ENCODE measurements at places on chromosomes 6 and 20.

DNA sequence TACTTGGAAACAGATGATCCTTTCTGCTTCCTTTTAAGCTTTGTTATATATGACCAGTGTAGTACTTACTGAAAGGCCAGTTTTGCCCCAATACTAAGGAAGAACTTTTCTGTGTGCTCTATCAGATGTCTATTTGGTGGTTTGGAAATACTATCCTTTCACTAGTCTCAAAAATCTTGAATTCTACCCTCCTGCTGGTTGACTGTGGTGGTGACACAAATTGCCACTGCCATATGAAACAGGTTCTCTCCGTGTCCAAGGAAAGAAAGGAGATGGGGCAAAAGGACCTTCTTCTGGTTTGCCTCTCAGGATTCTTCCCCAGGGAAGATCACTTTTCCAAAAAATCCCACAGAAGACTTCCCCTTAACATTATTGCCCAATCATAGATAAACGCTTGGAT lies 6.2 kb downstream of the GJE1 start:
- no peak for DNase-seq

GRCh38 chr6:116390581-116390980 lies 19.8 kb downstream of the DSE start:
- DNase-seq = no peak

DNA sequence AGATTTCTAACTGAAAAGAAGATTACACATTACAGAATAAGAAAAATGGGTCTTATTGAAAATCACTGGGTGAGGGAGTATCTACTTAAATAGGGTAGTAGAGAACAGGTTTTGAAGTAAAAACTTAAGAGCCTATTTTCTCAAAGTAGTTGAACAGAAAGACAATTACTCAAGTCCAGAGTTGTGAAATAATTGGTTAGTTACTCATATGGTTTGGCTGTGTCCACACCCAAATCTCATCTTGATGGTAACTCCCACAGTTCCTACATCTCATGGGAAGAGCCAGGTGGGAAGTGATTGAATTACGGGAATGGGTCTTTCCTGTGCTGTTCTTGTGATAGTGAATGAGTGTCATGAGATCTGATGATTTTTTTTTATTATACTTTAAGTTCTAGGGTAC lies 1035.3 kb upstream of the GJE1 start:
- DNase-seq = no peak

GRCh38 chr20:40173872-40174271 lies 515.2 kb downstream of the MAFB start:
- DNase-seq = no peak

DNA sequence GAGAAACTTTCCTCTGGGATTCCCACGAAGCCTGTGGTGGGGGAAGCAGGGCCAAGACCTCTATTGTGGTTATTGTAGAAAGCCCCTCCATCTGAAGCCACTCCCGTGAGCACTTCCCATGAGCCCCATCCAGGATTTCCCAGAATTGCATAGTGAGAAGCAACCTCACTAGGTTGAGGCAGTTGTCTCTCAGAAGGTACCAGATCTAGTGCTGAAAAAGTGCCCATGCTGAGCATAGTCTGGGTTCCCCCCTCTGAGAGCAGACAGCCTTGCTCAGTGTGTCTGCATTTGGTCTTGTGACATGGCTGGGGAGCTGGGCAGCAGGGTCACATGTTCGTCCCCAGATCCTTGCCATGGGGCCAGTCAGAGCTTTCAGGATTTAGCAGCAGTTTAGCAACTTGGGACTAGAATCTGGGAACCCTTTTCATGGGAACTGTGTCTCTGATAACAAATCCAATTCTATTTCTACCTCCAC lies 38.6 kb downstream of the SLC9A8 start:
- no peak for DNase-seq

DNA sequence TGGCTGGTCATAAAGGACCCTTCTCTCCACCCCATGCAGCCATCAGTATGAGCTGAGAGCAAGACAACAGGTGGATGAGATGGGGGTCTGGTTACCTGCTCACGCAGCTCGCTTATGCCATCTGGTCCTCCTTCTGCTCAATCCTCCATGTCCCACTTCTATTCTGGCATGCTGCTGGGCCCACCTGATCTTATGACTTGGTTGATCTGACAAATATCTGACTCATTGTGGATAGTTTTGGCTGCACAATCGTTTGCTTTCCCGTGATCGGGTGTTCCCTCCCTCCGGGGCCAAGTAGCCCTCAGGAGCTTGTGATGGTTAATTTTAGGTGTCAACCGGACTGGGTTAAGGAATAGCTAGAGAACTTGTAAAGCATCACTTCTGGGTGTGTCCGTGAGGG lies 26.6 kb upstream of the ELMO2 start:
- no peak for DNase-seq

GRCh38 chr6:35343092-35343834 lies 905 bp downstream of the PPARD start:
- no peak for DNase-seq

GRCh38 chr6:57313711-57314471 lies 3.5 kb upstream of the PRIM2 start:
- no peak for DNase-seq

- no peak for DNase-seq
Measured at GRCh38 chr6:16108921-16109658, 19.8 kb upstream of the MYLIP start.

- DNase-seq = no peak
Measured at GRCh38 chr6:33769248-33769821, 19.6 kb downstream of the LEMD2 start.

GRCh38 chr6:22239261-22239921 lies 57.4 kb downstream of the PRL start:
- DNase-seq = no peak

DNA sequence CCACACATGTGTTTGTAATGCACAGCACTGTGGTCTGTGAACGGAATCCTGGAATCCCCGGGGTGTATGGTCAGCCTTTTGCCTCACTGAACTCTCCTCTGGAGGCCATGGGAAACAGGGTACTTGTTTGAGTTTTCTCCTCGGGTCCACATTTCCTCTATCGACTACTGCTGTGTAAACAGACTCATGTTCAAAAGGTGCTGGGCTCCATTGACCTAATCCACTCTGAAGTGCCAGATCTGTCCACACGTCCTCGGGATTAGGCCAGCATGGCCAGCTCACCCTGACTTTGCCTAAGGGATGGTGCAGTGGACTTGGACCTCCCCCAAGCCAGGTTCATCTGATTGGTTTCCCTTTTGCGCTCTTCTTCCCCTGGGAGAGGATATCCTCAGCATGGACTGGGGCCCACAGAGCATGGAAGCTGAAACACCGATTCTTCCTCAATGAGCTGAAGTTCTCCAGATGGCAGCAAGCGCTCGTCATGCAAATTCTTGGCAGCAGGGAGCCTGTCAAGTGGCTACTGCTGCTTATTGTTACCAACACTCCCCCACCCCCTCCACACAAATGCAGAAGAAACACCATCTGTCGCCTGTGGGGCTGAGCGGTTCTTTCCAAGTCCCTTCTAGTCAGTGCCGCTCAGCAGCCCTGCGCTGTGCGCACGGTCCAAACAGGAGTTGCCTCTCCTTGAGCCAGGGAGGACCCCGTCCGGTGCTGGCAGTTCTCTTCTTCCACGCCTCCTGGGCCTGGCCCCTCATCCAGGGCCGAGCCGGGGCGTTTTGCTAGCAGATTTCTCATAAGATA lies 292.6 kb upstream of the MARCKS start:
- DNase-seq = no peak

- no peak for DNase-seq
Measured at GRCh38 chr6:95091823-95092436, 485.4 kb upstream of the MANEA start.

GRCh38 chr6:85416049-85416448 lies 33.8 kb upstream of the NT5E start:
- no peak for DNase-seq

GRCh38 chr6:126374372-126374771 lies 34.5 kb downstream of the CENPW start:
- DNase-seq = no peak

GRCh38 chr6:13617066-13617465 lies 1.9 kb downstream of the NOL7 start:
- DNase-seq = no peak

DNA sequence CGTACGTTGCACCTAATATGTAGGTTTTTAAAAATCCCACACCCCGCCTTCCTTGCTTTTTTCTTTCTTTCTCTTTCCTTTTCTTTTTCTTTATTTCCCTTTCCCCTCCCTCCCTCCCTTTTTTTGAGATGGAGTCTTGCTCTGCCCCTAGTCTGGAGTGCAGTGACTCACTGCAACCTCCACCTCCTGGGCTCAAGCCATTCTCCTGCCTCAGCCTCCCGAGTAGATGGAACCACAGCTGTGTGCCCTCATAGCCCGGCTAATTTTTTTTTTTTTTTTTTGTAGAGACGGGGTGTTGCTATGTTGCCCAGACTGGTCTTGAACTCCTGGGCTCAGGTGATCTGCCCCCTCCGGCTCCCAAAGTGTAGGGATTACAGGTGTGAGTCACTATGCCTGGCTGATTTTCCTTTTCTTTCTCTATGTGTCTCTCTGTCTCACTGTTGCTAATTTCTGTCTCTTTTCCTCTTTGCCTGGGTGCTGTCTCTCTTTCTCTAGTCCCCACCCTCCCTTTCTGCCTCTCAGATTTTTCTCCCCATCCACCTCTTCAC lies 61.2 kb downstream of the SRC start:
- DNase-seq = no peak

GRCh38 chr6:170393807-170394399 lies 87.3 kb downstream of the FAM120B start:
- no peak for DNase-seq

DNA sequence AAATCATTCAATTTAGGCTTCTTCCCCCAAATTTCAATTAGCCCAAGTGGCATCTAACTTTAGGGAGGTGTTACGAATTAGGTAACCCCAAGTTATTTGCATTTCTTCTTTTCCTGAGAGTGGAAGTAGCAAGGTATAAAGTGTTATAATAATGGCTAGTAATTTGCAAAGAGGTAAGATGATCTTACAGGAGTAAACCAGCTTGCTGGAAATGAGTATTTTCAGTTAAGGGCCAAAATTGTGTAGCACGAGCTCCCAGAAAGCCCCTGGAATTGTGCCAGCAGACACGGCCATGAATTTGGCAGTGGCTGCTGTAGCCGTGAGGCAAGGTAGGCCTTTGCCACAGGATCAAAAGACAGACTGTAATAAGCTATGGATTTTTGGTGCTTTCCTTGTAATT lies 38.0 kb downstream of the CITED2 start:
- no peak for DNase-seq

GRCh38 chr6:166999145-166999883 lies at the start of gene CEP43:
Gene CEP43 (plus strand): TSS chr6:166999397. CDS start chr6:166999413, 16 bp downstream.
- DNase-seq = peak; percentile 82

DNA sequence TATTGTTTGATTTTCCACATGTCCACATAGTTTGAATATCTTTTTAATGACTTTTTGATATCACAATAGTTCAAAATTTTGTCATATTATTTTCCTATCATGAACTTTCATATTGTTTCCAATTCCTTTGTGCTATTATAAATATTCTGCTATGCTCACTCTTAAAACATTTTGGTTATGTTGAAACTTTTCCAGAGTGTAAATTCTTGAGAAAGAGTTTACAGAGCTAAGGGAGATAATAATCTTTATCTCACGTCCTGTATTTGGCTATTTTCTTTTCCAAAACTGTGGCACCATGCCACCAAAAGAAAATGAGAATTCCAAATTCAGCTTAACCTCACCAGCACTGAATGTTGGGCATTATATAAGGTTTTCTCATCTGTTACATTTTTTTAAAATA lies 210.9 kb downstream of the TFAP2B start:
- no peak for DNase-seq

GRCh38 chr6:35096129-35096862 lies 44.8 kb downstream of the TCP11 start:
- no peak for DNase-seq

DNA sequence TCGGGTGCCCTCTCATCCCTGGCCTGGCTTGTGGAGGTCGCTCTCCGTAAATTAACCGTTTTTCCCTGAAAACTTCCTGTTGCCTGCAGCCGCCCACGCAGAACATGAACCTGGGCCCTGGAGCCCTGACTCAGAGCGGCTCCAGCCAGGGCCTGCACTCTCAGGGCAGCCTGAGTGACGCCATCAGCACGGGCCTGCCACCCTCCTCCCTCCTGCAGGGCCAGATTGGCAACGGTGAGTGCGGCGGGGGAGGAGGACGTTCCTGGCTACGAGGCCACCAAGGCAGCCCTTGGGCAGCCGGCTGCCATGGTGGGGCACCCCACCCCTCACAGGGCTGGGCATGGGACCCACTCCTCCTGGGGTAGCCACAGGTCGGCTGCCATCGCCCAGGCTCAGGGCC lies 17.8 kb downstream of the SS18L1 start:
- DNase-seq = no peak

GRCh38 chr20:4160761-4161305 lies 145.5 kb upstream of the RNF24 start:
- DNase-seq = no peak

- DNase-seq = no peak
Measured at GRCh38 chr6:161169696-161170095, 104.2 kb downstream of the AGPAT4 start.

DNA sequence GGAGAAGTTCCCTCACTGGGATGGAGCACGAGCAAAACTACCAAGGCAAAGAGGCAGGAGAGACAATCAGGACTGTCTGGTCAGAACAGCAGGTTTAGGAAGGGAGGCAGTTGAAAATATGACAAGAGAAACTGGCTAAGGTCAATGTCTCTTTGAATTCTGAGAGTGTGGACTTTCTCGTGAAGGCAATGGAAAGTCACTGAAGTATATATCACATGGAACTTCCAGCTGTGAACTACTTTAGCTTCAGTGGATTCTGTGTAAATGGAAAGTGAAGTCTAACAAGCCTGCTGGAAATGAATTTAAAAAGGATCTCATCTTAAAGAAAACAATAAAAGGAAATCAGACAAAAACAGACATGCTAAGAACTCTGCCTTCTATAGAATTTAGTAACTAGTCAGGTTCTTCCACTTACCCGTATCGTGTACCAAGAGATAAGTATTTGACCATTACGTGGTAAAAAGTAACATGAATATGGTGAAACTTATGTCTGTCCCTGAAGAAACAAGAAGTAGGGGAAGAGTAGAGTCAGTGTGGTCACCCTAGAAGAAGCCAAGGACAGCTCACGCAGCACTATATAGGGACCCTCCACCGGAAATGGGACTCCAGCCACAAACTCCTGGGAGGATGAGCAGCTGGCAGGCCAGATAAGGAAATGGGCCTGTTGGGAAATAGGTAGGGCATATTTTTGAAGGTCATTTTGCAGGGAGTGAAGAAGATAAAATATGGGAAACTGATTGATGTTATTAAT lies 123.4 kb downstream of the MAP7 start:
- DNase-seq = no peak

DNA sequence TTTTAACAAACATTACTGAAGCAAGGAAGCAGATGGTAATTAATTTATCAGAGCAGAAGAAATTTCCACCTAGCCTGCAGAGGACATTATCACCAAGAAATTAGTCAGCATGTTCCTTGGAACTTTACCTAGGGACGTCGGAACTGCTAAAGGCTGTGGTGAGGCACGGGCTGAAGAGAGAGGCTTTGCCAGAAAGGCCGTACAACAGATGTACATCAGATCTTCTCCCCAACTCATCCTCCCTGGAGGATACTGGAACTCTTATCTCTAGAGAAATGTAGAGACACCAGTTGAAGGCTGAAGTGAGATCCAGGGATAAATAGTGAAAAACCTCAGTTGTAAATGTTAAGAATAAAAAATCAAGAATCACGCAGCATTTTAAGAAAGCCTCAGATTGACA lies 257.1 kb downstream of the SAMD5 start:
- no peak for DNase-seq

- DNase-seq = no peak
Measured at GRCh38 chr20:2663364-2663886, 591 bp downstream of the IDH3B start.

All from stimulated activated CD4-positive, alpha-beta T cell treated with anti-CD3 and anti-CD28 coated beads, Interleukin-12 subunit alpha, Interleukin-12 subunit beta, amount 100 ng/mL, for 24 hours (primary cell).